ENCODE measurements at places on chromosomes 16 and 17.

GRCh38 chr17:77668518-77668917, 290.0 kb upstream of the TNRC6C start:
- no peak for DNase-seq

- no peak for DNase-seq
Observed at GRCh38 chr16:89899879-89900481, 18.7 kb upstream of the MC1R start.

DNA sequence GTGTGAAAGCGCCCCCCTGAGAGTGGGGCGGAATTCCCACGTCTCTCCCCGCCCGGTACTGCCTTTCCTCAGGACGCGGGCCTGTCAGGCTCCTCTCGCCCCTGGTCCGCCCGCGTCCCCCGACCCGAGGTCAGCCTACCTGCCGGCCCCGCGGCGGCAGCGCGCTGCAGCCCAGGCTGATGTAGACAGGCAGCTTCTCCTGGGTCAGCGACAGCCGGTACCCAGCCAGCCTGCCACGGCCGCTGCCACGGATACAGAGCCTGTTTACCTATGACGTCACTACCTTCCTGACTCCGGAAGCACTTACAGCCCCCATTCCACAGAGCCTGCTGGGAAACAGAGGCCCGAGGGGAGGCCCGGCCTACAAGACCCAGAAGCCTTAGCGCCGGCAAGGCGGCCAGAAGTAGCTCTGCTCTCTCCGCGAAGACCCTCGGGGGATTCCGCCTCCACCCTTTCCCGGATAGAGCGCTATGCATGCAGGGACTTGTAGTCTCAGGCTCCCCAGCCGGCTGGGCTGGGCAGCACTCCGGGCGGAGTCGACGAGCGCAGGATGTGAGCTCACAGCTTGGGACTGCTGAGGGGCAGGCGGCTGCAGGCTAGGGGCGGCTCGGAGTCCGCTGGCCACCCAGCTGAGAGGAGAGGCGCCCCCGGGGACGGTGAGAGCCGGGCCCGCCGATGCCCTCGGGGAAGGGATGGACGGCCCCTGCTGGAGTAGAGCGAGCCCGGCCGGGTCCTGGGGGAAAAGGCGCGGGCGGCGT, at the start of the genes IFT20 and TNFAIP1:
Gene IFT20, minus strand, starts transcription at position 272 of the 758 bp plus-strand sequence. CDS start 3,487 bp downstream, outside the sequence.
Gene TNFAIP1, plus strand, starts transcription at position 561 of the 758 bp plus-strand sequence. CDS start 3,761 bp downstream, outside the sequence.
- DNase-seq: peak; percentile 99

GRCh38 chr17:43956222-43956621, 2.5 kb upstream of the PYY start:
- DNase-seq: no peak

- DNase-seq: no peak
Observed at GRCh38 chr17:562174-562573, 152.5 kb downstream of the VPS53 start.

- no peak for DNase-seq
Observed at GRCh38 chr16:1912215-1912543, 6.0 kb downstream of the HS3ST6 start.

DNA sequence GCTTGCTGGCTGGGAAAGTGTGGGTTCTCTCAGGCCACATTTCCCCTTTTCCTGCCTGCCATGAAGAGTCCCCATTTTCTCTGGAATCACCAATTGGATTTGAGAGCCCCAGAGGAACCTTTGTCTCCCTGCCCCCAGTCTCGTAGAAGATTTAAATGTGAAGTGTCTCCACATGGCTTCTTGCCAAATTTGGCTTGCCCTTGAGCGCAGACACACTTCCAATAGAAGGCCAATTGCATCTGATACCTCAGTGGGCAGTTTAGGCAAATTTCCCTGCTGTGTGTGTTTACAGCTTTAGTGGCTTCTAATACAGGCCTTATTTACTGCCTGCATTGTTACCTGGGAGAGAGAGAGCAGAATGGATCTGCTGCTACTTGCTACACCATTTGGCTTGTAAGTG, 29.7 kb downstream of the CDK5R1 start:
- DNase-seq: no peak

DNA sequence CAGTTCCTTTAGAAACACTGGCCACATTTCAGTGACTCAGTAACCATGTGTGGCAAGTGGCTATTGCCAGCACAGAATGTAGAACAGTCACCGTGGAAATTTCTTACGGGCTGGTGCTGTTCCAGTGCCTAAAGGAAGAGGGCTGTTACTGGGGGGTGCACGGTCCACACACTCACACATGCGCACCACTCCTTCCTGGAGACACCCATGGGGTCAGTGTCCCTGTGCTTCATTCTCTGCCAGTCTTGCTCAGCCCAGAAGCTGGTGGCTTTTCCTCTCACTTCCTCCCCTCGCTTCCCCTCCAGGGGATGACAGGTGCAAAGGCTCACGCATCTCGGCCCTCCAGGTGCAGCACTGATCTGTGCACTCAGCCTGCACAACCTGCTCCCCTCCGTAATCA, 115.6 kb downstream of the CCDC182 start:
- no peak for DNase-seq

GRCh38 chr16:13427943-13428342, 492.0 kb upstream of the ERCC4 start:
- no peak for DNase-seq

GRCh38 chr16:48450367-48450766, 65.2 kb upstream of the SIAH1 start:
- no peak for DNase-seq

DNA sequence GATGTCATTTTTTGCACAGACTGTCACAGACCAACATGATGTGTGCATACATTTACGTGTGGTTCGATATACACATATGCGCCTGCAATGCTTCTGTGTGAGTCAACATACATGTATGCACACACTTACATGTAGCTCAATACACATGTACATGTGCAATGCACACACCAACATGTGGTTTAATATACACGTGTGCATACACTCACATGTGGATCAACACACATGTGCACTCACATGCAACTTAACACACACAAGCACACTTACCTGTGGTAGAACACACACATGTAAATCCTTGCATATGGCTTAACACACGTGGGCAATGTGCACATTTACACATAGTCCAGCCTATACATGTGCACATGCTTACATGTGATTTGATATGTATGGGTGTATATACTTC, 97.5 kb downstream of the CYLD start:
- no peak for DNase-seq

GRCh38 chr17:32350666-32351418, 885 bp downstream of the ZNF207 start:
- DNase-seq: no peak

- no peak for DNase-seq
Observed at GRCh38 chr16:17945080-17945601, 391.4 kb downstream of the NPIPA8 start.

DNA sequence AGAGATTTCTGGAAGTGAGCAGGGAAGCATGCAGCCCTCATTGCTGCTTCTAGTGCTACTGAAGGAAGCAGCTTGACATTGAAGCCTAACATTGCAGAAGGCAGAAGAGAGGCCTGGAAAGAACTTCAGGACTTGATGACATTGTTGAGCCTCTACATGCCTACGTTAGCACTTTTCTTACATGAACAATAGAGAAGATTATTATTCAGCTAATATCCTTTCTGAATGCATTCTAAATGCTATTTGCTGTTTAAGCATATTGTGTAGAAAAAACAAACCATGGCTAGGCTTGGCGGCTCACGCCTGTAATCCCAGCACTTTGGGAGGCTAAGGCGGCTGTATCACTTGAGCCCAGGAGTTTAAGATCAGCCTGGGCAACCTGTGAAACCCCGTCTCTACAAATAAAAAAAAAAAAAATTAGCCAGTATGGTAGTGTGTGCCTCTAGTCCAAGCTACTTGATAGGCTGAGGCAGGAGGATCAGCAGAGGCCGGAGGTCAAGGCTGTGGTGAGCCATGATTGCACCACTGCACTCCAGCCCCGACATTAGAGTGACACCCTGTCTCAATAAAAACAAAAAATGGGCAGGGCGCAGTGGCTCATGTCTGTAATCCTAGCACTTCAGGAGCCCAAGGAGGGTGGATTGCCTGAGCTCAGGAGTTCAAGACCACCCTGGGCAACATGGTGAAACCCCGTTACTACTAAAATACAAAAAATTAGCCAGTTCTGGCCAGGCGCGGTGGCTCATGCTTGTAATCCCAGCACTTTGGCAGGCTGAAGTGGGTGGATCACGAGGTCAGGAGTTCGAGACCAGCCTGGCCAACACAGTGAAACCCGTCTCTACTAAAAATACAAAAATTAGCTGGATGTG, 2.2 kb upstream of the AURKB start:
- DNase-seq: no peak

GRCh38 chr17:76501018-76501826, at the start of gene RHBDF2:
Gene RHBDF2, minus strand, starts transcription at chr17:76501423. Its CDS starts 19,899 bp downstream, at chr17:76481524.
- peak; percentile 54 for DNase-seq

DNA sequence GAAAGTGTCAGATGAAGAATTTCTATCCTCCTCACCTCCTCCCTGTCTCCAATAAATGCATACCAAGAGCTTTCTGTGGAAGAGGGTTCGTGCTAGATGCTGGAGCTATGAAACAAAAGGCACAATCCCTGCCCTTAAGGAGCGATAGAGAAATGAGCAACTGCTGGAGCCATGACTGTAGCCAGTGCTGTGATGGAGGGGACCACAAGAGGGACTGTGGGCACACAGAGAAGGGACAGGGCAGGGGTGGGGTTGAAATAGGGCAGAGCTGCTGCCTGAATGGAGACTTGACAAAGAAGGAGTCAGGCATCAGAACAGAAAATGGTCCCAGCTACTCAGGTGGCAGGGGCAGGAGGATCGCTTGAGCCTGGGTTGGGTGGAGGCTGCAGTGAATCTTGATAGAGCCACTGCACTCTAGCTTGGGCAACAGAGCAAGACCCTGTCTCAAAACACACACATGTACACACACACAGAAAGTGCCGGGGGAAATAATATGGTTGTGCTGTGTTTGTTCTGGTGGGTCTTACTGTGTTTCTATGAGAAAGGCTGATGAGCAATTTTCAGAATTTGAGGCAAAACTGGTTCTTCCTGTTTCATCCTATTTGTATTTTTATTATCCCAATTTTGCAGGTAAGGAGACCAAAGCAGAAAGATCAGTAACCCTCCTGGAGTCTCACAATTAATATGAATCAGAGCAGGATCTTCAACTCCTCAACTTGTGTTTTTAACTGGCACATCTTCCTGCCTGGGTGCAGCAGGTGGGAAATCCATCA, 16.5 kb downstream of the TMEM98 start:
- no peak for DNase-seq

GRCh38 chr16:64290461-64290860, 831.4 kb downstream of the CDH11 start:
- no peak for DNase-seq

DNA sequence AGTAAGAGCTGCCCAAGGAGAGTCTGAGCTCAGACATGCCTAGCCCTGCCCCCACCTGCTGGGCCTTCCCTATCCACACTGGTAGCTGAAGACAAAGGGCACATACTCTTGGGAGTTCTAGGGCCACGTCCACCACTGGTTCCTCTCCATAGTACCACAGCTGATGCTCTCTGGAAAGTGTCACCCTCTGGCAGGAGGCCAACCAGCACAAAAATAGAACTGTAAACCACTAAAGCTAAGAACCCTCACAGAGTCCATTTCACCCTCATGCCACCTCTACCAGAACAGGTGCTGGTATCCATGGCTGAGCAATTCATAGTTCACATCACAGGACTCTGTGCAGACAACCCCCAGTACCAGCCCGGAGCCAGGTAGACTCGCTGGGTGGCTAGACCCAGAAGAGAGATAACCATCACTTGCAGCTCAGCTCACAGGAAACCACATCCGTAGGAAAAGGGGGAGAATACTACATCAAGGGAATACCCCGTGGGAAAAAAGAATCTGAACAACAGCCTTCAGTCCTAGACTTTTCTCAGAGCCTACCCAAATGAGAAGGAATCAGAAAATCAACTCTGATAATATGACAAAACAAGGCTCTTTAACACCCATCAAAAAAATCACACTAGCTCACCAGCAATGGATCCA, 115.3 kb downstream of the CEP112 start:
- no peak for DNase-seq

- DNase-seq: no peak
Observed at GRCh38 chr16:83113811-83114210, 487.0 kb downstream of the CDH13 start.

- peak; percentile 46 for DNase-seq
Observed at GRCh38 chr16:56477096-56477878, 25.9 kb downstream of the OGFOD1 start.

DNA sequence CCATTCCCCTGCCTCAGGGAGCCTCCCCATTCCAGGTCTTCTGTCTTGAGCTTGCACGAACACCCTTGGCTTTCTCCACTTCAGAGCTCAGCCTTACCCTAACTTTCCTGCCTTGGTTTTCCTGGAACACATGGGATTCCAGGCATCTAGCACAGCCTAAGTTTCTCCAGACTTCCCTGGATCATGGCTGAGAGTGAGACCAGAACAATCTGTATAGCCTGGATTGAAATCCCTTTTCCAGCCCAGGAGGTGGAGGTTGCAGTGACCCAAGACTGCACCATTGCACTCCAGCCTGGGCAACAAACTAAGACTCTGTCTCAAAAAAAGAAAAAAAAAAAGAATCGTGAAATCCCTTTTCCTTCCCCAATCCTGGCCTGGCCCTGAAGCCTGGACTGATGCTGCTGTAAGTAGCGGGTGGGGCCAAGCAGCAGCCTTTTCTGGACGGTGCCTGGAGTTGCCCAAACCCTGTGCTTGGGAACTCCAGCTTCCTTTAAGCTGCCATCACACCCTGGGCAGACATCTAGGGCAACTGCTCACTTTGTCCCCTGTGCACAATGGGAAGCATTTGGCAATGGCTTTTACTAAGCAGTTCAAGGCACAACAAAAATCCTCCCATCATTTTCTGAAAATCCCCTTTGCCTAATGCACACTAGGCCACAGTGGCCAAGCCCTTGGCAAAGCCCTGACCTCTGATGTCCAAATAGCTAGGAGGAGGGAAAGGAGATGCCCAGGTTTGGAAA, 12.0 kb upstream of the SLC16A5 start:
- no peak for DNase-seq

GRCh38 chr16:61540216-61540615, 496.0 kb downstream of the CDH8 start:
- no peak for DNase-seq
